H9 (cell line): ENCODE measurements at places on chromosomes 2 and 18.

DNA sequence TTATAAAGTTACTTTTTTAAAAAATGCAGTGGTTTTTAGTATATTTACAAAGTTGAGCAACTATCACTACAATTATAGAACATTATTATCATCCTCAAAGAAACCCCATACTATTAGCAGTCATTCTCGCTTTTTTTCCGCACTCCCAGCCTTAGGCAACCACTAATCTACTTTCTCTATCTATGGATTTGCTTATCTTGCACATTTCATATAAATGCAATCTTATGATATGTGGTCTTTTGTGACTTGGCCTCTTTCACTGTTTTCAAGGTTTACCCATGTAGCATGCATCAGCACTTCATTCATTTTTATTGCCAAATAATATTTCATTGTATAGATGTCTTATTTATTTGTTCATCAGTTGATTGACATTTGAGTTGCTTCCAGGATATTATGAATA is 273.4 kb downstream of the AGPS start:
- no peak for DNase-seq

DNA sequence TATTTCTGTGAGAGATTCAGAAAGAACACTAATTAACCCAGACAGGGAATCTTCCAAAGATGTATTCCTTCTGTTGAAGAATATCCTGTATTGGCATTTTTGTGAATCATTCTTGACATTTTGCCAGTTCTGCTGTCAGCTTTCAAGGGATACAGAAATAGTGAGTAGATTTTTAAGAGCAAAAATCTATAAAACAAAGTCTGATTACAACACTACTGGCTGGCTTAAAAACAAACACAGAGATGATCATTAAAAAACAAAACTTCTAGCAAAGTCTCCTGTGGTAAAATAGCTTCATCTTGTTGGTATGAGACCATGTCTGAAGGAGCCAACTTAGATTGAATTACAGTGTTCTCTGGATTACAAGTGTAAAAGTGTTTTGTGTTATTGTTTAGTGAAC is 866.3 kb upstream of the KLHL29 start:
- DNase-seq, result no peak

DNA sequence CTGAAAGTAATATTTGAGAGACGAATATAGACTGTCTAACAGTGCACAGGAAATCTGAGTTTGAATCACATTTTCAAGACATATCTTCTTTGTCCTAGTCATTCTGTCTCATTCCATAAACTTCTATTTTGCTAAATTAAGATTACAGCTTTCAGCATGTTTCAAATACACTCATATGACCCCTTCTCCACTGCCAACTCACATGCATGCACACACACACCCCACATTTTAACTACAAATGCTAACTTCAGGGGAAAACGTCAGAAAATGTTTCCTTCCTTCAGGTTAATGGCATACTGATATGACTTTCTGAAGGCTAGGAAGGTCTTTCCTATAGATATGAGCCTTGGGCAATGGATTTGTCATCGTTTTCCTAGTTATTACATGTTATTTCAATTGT is 373.7 kb downstream of the RBM43 start:
- no peak for DNase-seq

DNA sequence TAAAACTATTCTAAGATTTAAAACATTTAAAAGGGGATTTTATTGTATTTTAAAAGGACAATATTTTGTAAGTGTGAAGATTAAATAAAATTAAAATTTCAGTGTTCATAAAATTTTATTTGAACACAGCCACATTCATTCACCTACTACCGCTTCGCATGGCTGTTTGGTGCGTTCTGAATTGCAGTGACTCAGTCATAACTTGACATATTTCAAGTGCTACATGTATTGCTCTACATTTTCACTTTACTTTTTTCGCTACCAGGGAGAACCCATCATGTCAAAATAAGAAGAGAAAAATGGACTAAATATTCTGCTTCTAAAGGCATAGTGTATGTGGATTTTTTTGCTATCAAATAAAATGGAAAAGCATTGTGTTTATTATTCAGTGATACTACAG is 8.7 kb downstream of the PTH2R start:
- no peak for DNase-seq

GRCh38 chr2:10157293-10157692 is 34.8 kb downstream of the RRM2 start:
- no peak for DNase-seq

DNA sequence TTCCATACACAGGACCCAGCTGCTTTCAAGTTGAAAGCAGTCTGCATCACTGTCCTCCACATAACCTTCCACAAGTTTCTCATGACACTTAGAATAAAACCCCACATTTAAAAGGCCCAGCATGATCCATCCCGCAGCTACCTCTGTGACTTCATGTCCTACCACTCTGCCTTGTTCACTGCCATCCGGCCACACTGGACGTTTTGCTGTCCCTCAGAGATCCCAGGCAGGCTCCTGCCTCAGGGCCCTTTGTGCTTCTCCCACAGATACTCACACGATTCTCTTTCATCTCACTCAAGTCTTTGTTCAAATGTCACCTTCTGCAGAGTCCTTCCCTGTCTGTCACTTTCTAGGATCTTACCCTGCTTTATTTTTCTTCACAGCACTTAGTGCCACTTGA is 232.9 kb upstream of the BOD1L2 start:
- no peak for DNase-seq

DNA sequence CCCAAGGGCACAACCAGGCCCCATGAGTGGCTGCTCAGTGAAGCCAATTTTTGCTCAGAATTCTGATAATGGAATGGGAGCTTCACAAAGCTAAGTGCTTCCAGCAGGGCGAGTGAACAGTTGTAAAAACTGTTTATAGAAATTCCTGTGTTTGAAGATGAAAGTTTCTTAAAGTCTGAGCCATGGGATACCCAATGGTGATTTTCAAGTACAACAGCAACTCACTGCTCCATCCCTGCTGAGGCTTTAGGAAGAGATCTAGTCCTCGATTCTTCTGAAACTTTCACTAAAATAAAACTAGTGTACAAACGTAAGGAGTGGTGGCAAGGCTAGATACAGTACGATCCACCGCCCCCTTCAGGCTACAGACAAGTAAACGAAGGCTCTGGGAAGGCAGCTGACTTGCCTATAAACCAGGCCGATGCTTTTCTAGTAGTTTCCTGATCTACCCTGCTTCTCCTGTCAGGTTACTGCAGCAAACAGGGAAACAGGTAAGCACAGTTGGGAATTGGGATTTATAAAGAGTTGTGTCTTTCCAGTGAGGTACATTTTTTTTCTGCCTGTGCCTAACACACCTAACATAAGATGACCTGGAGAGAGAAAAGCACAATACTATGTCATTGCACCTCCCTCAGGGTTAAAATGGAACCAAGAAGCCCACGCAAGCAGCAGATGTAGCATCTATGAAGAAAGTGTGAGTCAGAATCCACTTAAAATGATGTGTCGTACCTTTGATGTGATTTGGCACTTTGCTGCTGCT is 108.7 kb downstream of the UXS1 start:
- no peak for DNase-seq

GRCh38 chr2:223815186-223815883 is 22.0 kb downstream of the AP1S3 start:
- no peak for DNase-seq

- no peak for DNase-seq
These were observed 183.9 kb downstream of the LPIN1 start for GRCh38 chr2:11930211-11930761.

DNA sequence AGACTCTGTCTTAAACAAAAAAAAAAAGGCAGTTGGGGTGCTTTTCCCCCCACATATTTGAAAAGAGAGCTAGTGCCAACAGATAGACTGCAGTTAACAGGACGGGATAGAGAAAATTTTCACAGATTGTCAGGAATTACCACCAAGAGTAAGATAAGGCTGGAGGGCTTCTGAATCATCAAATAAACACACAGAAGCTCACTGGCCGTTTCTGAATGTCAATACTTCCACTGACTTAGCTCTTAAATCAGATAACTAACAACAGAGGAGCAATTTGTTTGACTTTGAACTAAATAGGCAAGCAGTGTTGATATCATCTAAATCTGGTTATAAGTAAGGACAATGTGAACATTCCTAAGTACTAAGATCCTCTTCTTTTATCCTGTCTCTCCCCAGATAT is 34.7 kb downstream of the PIEZO2 start:
- DNase-seq, result no peak

DNA sequence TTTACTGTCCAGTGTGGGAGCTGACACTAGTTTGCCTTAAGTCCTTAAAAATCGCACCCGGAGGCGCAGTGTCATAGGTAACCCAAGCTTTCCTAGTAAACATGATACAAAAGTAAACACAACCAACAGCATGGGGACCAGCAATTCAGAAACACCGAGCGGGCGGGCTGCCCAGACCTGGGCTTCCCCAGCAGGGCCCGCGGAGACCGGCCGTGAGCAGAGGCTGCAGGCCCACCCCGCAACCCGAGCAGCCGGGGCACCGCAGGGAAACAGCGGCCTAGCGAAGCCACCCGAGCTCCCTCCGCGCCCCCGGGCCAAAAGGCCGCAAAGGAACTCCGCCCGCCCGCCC is 296 bp downstream of the TTC21B start:
- no peak for DNase-seq

- DNase-seq, result no peak
These were observed 58.1 kb upstream of the MYT1L start for GRCh38 chr2:2389215-2389614.

DNA sequence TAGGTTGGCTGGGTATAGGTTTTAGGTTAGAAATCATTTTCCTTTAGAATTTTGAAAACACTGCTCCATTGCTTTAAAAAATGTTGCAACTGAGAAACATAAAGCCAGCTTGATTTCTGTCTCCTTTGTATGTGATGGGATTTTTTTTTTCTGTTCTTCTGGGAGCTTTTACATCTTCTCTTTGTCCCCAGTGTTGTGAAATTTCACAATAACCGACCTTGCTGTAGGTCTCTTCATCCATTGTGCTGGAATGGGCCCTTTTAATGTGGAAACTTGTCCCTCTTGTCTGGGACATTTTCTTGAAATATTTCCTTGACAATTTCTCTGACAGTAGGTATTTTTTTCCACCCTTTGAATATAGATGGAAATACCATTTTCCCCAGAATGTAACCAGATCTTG is 44.0 kb upstream of the LAPTM4A start:
- no peak for DNase-seq

GRCh38 chr2:113390124-113390849 is 47.2 kb upstream of the ZNG1B start:
- peak; percentile 79 for DNase-seq

GRCh38 chr2:98477506-98477905 is 32.8 kb downstream of the INPP4A start:
- no peak for DNase-seq

DNA sequence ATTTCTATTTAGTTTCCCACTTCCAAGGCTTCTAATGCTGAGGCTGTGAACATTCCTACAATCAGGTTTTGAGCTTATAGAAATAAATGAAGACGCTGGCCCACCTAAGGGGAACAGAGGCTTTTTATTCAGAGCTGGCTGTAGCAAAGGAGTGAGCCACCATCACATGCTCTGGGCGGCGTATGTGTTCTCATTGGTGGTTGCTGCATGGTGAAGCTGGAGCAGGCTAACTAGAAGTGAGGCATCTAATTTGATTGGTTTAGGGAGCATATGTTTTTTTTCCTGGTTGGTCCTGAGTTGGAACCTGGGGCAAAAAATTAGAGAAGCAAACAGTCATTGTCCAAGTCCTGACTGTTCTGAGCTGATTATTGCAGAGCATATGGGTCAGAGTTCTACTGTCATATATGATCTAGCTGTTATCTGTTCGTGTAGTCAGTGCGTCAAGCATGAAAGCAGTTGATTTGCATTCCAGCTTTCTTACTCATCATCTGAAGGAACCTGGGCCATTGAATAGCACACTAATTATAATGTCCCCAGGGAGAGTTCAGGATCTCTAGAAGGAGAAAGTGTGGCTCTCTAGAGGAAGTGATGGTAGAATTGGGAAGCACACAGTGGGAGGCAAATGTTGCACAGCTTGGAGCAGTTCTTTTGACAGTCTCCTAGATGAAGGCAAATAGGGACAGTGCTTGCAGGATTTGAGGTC is 279.6 kb downstream of the PARD3B start:
- DNase-seq, result no peak

GRCh38 chr2:197245829-197246804 is 64.5 kb downstream of the ANKRD44 start:
- DNase-seq, result no peak

DNA sequence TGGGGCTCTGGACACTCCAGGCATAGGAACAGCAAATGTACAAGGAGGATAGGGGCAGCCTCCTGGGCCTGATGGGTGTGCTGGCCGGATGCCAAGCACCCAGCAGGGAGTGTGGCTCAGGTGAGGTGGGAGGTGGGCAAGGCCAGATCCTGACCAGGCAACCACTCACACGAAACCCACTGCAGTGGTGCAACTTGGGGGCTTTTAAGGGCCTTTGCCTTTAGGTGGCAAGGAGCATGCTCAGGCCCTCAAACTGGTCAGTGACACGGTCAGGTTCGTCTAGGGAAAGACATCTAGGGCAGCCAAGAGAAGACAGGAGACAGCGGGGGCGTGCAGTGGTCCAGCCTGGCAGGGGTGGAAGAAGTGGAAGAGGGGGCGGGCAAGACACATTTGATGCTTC is 18.4 kb upstream of the TEX51 start:
- peak; percentile 13 for DNase-seq

DNA sequence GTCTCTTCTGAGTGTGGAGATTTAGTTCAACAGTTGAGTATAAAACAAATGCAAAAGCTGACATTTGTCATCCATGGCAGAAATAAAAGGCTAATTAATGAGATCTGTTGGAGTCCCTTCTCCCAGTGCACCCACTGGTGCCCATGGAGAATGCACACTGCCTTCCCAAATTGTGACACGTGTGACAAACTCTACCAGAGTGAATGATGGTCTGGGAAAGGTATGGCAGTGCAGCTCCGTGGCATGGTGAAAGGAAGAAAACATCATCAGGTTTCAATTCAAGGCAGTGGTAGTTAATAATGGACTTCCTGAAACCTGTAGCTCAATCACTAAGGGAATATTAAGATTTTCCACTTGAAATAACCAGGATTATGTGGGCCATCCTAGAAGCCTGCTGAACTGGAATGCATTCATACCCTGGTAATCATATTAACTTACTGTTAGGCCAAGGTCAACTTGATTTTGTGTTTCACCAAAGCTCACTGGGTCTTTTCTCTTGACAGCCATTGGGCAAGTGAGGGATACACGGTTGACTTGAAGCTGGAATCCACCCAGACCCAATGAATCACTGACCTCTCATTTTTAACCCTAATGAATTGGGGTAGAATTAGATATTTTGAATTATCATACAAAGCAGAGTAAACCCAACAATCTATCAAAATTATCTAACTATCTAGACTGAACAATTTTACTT is 167.6 kb downstream of the AFF3 start:
- no peak for DNase-seq

- no peak for DNase-seq
These were observed 7.8 kb downstream of the IL1F10 start for GRCh38 chr2:113075600-113075999.

GRCh38 chr2:51710222-51710621 is 678.3 kb upstream of the NRXN1 start:
- peak; percentile 57 for DNase-seq

DNA sequence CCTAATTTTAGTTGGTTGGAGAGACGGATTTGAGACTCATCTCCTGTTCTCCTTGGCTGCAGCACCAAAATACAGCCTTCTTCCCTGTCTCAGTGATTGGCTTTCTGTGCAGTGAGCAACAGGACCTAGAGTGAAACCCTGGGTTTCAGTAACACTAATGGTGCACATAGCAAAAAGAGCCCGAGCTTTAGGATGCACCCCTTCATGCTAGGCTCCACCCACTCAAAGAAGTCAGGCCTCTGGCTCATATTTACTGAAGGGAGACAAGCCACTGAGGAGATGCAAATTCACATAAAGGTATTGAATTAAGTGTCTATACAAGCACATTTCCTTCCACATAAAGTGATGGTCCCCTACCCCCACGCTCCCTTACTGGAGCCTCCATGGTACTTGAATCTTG is 131.9 kb upstream of the CHAC2 start:
- DNase-seq, result no peak

GRCh38 chr2:64260817-64261216 is 116.6 kb upstream of the PELI1 start:
- DNase-seq, result no peak
